ENCODE measurements at places on chromosomes 12 and 14.

DNA sequence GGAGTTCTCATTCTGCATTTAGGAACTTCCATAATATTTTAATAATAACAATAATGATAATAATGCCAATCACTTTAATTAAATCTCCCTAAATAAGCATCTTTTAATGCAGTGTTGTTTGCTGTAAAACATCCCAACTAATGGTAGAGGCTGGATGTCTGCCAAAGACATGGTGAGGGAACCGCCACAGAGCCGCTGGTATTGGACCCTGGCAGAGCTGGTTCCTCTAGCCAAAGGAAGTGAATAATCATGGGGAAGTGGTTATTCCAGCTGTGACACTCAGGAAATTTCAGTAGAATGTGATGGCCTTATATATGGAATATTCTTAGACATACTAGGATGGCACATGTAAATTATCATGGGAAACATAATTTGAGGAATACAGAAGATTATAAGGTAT, 483.3 kb downstream of the ZFP36L1 start:
- DNase-seq = peak; percentile 35

- DNase-seq = no peak
Observed at GRCh38 chr12:14186193-14186502, 179.3 kb upstream of the ATF7IP start.

DNA sequence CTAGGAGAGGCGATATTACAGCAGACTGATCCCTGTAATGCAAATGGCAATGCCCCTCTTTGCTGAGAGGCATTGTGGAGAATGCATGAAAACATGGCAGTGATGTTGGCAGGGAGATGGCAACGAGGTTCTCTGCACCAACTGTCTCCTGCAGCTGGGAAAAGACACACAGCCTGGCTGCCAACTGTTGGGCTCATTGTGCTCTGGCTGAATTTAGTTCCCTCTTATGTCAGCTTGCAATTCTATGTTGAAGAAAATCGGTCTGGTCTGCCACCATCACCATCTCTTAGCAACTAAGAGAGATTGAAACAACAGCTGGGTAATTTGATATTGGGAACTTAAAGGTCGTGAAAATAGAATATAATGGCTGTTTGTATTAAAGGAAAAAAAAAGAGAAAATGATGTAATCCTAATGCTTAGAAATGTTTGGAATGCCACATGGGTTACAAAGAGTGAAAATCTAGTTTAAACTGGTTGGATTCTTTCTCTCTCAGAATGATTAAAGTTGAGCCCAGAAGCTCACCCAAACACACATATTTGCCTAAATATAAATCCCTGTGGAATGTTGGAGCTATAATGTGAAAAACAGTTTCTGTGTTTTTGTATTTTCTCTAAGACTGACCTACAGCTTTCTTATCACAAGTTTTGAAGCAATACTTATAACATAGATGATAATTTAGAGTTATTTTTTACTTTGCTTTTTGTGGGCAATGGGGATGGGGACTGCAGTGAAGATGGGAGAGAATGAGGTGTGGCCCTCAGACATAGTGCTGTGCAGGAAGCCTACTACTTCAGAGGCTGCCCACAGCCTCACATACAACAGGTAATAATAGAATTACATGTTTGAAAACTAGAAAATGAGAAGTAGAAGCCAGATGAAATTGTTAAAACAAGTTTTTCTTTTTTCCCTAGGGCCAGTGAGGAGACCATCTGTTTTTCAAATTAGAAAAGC, 143.7 kb downstream of the AKAP6 start:
- DNase-seq = peak; percentile 41

- no peak for DNase-seq
Observed at GRCh38 chr12:119804011-119804641, 73.0 kb downstream of the CIT start.

- DNase-seq = no peak
Observed at GRCh38 chr12:94498073-94498472, 38.4 kb upstream of the CEP83 start.

DNA sequence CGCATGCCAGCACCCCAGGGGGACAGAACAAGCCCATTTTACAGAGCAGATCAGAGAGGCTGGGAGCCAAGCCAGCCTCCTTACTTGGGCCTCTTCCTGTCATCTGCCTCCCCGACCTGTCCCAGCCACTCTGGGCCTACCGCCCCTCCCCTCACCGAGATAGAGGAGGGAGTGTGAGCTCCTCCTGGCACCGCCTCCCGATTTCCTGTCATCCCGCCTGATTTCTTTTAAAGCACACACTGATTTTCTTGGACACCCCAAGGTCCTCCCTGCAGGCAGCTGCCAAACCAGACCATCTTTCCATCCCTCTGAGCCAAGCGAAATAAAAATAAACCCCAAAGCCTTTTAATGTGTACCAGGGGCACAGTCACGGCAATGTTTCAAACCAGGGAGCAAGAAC, 108.4 kb downstream of the RFLNA start:
- no peak for DNase-seq

DNA sequence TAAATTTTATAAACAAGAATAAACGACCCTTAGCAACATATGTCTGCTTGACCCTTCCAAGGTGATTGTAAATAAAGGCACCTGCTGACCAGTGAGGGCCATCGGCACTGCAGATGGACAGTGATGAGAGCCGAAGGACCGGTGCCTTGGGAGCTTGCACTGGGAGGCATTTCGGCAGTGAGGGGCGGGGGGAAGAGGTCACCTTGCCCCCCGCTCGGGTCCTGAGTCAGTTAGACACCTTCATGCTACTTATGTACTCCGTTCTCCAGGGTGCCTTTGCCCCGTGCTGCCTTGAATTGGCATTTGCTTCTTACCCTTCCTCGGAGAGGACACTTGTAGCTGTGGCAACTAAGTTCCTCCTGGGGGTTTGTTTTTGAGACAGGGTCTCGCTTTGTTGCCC, 23.0 kb downstream of the MMAB start:
- DNase-seq = no peak

DNA sequence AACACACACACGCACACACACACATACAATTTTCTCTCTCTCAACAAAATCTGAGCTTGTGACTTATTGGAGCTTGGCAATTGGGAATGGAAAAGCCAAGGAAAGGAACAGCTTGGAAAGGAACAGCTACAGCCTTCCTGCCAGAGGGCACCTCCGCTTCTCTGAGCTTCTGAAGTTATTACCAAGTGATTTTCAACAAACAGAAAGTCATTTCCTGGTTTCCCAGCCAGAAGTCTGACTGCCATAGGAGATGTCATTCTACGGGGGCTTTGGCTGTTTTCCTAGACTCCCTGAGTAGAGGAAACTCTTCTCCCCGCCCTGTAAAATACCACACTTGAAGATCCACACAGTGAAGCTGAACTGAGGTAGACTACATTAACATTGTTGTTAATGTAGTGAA, 198.3 kb downstream of the CFAP54 start:
- no peak for DNase-seq

DNA sequence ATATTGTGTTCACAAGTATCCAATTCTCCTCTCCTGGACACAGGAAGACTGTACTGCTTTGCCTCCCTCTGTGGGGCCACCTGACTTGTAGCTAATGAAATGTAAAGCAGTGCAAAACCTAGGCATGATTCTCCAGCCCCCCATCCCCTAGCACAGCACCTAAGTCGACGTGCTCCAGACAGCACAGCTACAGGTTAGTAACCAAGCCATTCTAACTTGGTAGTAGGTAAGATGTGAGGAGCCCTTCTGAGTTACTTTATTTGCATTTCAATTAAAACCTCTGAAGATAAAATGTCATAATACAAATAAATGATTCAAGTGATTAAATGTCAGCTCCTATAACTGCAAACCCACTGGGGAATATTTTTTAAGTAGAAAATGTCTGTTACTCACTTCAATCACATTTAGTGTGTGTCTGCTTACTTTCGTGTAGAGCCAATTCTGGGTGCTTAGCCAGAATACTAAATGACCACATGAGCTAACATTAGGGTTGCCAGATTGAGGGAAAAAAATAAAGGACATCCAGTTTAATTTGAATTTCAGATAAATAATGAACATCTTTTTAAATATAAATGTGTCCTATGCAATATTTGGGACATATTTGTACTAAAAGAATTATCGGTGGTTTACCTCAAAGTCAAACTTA, 64.8 kb upstream of the HIF1A start:
- DNase-seq = no peak

DNA sequence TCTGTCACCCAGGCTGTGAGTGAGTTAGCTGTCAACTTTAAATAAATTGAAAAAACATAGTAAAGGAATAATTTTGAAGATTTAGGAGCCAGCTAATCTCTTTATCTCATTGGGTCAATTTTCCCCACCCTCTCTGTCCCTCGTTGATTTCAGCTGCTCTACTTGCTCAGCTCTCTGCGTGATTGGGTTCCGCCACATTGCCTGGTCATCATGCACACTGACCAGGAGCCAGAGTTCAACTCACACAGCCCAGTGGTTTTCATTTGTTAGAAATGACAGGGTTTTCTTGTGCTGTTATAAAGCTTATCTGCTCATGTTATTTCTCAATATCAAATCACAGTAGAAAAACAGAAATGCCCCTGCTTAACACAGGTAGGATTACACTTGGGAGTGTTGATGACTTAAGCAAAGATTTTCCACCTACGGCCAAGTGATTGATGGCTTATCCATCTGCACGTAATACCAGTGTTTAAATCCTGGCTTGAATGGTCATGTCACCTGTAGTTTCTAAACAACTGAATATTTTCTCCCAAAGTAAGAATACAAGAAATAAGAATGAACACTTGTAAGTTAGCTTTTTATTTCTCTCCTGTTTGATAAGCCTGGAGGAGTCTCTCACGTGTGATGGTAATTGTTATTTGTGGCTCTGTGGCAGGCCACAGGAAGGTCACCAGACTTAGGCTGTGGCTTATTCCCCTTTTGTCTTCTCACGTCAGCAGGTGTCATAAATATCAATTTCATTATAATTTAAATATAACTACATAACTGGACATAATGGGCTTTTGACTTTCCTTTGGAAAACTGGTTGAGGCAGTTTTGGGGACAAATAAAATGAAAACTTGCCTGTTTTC, 367.2 kb upstream of the DDHD1 start:
- DNase-seq = no peak

GRCh38 chr12:122614839-122615238, 87.8 kb downstream of the KNTC1 start:
- no peak for DNase-seq

- DNase-seq = no peak
Observed at GRCh38 chr12:9347328-9348127, 139.3 kb upstream of the PZP start.
